ENCODE measurements at places on chromosomes 12 and 14.
A peak's percentile ranks its signal among the peaks of the same experiment; 100 is the strongest.

- peak; percentile 82 for DNase-seq
These were observed 27.2 kb upstream of the NT5DC3 start for GRCh38 chr12:103868215-103868614.

DNA sequence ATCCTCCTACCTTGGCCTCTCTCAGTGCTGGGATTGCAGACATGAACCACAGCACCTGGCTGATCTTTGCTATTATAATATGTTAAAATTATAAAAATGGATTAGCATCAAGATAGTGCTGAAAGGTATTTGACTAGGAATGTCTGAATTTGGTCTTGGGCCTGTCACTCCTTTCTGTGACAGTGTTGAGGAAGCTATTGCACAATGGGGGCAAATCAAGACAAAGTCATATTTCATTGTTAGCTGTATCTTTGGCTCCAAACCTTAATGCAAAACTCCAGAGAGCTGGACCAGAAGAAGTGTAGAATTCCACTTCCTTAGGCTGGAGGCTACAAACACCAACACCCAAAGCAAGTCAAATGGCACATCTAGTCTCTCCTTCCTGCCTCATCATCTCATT, 42.2 kb downstream of the ZCRB1 start:
- DNase-seq: no peak

DNA sequence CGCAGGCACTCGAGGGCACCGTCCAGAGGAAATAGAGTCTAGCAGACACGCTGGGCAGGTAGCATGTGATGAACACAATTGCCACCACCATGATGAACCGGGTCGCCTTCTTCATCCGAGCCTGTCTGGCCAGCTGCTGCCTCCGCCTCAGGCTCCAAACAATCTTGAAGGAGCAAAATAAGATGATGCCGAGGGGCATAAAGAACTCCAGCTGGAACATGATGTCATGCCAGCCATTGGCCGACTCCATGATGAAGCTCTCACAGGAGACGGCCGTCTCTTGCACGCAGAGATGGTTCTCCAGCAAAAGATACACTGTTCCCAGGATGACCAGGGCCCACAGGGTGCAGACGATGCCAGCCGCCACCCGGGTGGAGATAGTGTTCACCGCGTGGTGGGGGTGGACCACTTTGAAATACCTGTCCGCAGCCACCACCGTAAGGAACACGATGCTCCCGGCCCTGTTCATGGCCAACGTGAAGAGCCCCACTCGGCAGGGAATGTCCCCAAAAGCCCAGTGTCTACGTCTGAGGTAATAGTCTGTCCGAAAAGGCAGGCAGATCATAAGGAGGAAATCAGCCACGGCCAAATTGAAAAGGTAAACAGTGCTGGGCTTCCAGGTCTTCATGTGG, 945 bp downstream of the HCAR1 start:
- DNase-seq: no peak

GRCh38 chr12:104761091-104761490, 197.0 kb downstream of the SLC41A2 start:
- DNase-seq: no peak

- DNase-seq: no peak
These were observed 19.9 kb downstream of the TMEM233 start for GRCh38 chr12:119613319-119613936.

DNA sequence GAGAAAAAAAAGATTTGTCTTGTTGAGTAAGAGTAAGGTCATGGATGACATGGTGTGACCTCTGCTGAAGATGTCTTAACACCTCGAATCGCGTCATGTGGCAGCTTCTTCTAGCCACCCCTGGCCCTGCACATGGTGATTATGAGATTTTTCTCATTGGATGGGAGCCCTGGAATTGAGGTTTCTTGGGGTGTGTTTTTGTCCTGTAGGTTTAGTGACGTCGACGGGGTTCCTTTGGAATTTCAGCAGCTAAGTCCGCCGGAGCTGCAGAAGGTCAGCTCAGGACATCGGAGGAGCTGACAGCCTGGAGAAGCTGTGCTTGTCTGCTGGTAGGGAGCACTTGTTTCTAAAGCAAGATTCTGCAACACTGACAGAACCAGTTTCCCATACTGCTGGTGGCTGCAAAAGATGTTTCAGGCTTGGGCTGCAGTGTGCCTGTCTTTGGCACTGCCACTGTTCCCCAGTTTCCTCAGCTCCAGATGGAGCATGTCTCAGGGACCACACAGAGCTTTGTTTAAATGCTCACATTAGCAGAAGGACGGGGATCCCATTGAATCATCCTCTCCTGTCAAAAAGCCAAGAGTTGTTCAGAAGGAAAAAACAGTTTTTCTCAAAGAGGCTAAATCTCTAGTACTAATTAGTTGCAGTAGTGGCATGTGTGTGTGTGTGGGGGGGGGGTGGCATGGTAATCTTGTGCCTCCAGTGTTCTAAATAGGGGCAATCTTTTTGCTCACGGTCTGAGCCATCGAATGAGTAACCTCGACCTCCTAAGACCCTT, 5.2 kb upstream of the FOS start:
- peak; percentile 91 for DNase-seq

DNA sequence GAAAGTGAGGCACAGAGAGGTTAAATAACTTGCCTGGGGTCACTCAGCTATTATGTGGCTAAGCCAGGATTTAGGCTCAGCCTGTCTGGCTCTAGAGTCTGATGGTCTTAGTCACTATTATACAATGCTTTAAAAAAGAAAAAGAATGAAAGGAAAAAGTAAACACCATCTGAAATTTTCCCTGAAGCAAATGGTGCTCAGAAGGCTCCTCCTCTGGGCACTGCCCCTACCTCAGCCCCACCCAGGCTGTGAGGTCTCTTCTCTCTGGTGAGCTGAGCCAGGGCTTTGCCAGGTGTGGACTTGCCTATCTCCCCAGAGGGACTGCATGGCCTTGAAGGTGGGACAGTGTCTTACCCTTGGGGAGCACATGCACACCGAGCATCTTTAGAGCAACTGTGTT, 117.5 kb upstream of the DYRK2 start:
- no peak for DNase-seq

DNA sequence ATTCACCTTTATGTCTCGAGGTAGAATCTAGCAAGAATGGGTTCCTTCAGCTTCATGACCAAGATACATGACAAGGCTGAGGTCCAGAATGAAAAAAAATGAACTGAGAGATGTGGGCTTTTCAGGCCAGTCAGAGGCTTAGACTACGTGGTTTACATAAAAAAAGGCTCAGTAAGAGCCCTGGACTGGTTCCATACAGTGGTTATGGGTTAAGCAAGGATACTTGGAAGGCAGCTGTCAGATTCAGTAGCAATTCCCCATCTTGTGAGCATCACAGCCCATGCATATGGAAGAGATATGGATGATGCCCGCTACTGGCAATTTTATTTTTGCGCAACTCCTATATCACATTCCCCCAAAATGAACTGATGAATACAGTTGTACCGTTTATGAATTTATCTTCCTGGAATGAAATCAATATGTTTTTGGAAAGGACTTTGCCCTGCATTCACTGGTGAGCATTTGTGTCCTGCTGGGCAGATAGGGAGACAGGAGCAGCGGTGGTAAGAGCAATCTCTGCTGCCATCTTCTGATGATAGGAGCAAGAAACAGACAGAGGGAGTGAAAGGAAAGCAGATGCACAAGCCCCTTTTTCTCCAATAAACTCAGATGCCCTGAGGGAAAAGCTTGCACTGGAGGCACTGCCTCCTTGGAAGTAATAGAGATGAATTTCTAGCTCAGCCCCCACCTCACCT, 280.4 kb downstream of the GALC start:
- no peak for DNase-seq

DNA sequence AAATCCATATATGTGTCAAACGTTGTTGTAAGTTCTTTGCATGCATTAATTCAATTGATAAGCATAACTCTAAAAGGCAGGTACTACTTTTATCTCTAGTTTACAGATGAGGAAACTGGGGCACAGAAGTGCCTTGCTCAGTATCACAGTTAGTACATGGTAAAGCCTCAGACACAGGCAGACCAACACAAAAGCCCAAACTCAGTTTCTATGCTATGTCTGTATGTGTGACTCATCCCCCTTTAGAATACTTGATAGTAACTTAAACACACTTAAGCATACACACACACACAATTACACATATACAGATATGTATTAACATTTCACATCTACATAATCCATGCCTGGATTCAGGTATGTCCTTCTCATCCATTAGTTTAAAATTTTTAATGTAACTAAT, 88.0 kb downstream of the EPS8 start:
- DNase-seq: no peak

- no peak for DNase-seq
These were observed 742.6 kb downstream of the TMEM121 start for GRCh38 chr14:106269029-106269428.

- no peak for DNase-seq
These were observed 23.8 kb downstream of the ANO2 start for GRCh38 chr12:5921027-5921909.

- no peak for DNase-seq
These were observed 41.0 kb downstream of the HSD17B6 start for GRCh38 chr12:56804169-56804568.

DNA sequence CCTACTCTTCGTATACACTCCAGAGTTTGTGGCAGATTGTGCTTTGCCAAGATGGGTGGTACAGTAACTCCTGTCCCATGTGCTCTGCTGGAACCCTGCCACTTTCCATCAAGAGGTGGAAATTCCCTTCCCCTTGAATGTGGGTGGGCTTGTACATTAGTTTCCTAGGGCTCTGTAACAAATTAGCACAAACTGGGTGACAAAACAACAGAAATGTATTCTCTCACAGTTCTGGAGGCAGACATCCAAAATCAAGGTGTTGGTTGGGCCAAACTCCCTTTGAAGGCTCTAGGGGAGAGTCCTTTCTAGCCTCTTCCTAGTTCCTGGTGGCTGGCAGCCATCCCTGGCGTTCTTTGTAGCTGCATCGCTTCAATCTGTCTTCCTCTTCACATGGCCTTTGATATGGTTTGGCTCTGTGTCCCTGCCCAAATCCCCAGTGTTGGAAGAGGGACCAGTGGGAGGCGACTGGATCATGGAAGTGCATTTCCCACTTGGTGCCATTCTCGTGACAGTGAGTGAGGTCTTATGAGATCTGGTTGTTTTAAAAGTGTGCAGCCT, 117.5 kb downstream of the VRK1 start:
- DNase-seq: no peak

GRCh38 chr12:5768581-5769196, 176.4 kb downstream of the ANO2 start:
- DNase-seq: no peak

DNA sequence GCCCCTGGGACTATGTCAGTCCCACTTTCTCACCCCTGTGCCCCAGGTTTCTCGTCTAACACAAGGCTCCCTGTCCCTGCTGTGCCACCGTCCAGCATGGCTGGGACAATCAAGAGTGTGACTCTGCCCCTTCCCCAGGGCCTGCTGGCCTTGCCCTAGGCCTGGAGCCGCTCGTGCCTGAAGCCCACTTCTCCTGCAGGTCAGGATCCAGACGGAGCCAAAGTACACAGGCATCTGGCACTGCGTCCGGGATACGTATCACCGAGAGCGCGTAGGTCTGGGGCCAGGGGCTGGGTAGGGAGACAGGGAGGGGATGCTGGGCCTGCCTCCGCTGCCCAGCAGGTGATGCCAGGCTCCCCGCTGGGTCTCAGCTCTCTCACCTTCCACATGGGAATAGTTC, 2.8 kb downstream of the SLC25A47 start:
- no peak for DNase-seq

GRCh38 chr14:65210822-65211182, 108.5 kb upstream of the MAX start:
- peak; percentile 22 for DNase-seq

DNA sequence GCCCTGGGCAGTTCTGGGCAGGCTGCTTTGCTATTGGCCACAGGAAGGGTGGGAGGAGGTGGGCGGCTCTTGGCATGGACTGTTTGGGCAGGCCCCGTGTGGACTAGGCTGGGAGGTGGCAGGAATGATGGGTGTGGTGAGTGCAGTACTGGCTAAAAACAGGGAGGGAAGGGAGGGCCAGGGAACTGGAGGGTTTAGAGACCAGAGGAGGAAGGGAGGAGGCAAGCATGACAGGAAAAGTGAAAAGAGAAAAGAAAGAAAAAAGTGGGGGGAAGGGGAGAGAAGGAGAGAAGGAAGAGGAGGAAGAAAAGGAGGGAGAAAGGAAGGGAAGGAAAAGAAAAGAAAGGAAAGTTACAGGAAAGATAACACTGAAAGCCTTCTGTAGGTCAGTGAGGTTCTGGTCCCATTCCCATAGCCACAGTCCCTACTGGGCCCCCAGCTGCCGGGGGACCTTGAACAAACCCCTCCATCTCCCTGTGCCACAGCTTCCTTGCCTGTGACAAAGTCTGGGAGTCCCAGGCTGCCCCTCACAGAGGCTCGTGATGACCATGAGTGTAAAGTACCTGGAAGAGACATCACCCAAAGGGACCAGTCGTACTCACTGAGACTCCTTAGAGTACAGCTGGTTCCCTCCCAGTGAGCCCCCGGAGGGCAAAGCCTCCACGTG, 1.1 kb upstream of the C14orf132 start:
- peak; percentile 54 for DNase-seq

DNA sequence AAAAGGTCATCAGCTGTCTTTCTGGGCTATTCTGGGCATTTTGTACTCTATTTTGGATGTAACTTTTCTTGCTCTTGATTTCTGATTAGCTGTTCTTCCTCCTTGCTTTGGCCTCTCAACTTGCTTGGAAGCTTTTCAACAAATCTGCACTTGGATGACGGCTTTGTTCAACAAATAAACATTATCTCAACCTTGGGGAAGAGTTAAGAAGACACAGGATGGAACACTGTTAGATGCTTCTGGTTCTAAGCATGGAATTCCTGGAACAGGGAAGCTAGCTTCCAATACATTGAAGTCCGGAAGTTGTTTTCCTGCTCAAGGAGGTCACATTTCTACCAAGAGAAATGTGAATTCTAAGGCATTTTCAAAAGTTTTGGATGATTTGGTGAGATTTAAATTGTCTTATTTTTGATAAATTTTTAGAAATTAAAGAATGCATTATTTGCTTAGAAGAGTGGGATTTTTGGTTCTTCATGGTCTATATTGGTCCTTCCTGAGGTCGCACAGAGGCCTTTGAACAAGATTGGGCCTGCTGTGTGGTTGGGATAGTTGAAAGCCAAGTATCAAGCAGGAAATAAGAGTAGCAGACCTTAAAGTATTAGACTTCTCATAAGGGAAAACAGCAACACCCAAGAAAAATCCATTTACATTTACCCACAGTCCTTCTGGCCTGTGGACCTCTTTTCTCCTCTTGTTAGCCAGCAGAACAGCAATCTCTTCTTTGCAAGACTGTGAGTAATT, 59.2 kb downstream of the PPFIBP1 start:
- DNase-seq: peak; percentile 22

DNA sequence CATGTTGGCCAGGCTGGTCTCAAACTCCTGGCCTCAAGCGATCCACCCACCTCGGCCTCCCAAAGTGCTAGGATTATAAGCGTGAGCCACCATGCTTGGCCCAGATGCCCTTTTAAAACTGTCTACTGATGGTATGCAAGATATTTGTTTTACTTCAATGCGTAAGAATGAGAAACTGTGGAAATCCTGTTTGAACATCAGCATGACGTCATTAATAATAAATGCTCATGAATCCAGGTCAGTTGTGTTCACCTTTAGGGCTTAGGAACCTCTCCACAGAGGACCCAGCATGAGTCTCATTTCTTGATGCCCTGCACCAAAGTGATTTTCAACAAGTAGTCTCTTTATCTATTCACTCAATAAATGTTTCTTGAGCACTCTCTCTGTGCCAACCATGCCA, 34.5 kb upstream of the FOS start:
- no peak for DNase-seq

GRCh38 chr14:44316647-44317440, 190.2 kb downstream of the FSCB start:
- peak; percentile 53 for DNase-seq

Measured in AG10803 (cell line).